ENCODE measurements at places on chromosomes 1 and 21.

DNA sequence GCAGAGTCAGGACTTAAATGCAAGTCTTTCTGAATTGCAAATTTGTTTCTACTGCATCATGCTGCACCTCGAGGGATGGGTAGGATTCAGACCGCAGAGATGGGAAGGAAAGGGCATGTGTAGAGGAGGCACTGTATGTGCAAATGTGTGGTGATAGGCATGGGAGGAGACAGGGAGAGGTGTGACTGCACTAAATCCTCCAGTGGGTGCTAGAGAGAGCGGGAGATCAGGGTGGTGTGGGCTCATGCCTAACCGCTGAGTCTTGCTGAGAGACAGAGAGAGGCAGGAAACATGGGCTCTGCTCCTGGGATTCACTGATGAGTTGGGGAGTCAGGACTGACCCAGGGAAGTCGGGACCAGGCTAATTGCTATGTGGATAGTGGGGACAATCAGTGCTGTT lies 61.1 kb downstream of the PTPRU start:
- DNase-seq = no peak

DNA sequence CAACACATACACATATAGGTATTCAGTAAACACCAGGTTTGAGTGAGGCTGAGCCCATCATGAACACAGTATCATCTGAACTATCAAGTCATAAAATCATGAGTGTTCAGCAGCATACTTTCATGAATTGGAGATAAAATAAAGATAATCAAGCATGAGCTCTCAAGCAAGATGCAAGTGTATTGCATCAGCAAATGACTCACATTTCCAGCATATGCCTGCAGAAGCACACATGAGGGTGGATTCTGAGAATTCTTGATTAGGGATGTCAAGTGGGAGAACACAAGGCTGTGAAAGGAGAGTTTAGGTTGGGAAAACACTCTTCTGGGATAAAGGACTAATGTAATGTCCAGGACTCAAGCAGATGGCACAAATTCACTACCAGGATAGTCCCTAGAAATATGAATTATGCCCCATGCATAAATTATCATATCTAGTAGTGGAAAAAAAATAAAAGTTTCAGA lies 299.2 kb downstream of the SRGAP2C start:
- no peak for DNase-seq

- DNase-seq = no peak
Measured at GRCh38 chr1:48221122-48221521, 1.4 kb upstream of the SLC5A9 start.

- DNase-seq = no peak
Measured at GRCh38 chr1:201737352-201738060, 91.5 kb upstream of the IPO9 start.

- DNase-seq = no peak
Measured at GRCh38 chr1:111253876-111254275, 26.4 kb downstream of the CHI3L2 start.

- DNase-seq = no peak
Measured at GRCh38 chr1:13732971-13733667, 33.1 kb downstream of the PRDM2 start.

GRCh38 chr21:16514316-16514715 lies 784.5 kb downstream of the USP25 start:
- DNase-seq = no peak

- no peak for DNase-seq
Measured at GRCh38 chr1:230052018-230052417, 15.0 kb upstream of the GALNT2 start.

GRCh38 chr1:56436912-56437417 lies 142.4 kb downstream of the PLPP3 start:
- DNase-seq = no peak

Measured in NCI-H1930 (cell line).